ENCODE measurements at places on chromosomes 4 and X.

DNA sequence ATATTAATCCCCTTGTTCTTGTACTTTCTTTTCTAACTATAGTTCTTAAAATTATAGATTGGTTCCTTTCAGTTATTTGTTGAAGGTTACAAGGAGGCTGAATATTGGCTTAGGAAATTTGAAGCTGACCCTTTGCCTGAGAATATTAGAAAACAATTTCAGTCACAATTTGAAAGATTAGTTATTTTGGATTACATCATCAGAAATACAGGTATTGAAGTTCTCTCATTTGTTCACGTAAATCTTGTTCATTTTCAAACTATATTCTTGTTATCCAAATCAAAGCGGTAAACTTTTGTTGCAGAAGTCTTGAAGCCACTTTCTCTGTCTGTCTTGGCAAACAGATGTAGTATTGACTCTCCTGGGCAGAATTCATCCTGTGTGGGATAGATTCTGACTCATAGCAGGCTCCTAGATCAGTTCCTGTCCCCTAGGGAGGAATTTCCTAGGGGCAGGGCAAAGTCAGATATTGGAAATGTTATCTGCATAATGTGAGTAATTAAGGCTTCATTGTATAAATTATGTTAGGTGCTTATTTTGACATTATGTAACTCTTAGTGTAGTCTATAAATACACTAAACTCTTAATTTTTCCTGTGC lies 25.2 kb downstream of the PI4K2B start:
- DNase-seq: no peak

DNA sequence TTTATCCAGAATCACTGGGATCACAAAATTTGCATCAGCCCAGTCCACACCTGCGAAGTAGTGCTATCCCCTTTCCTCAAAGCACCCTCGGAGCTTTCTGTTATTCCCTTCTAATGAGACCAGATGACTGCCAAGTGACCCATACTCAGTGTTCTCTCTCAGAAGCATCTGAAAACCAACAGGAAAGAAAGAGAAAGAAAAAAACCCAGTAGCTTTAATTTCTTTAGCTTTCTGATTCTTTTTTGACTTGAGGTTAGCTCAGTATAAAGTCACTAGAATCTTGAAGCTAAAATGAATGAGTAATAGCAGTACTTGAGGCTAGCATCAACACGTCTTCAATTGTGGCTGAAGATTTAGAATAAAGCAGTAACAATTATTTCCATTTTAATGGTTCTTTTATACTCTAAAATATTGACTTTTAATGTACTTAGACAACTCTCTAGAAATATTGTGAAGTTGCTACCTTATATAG lies 124.4 kb downstream of the ANK2 start:
- no peak for DNase-seq

- DNase-seq: no peak
These were observed 1.2 kb upstream of the EFHC2 start for GRCh38 chrX:44344687-44345086.

DNA sequence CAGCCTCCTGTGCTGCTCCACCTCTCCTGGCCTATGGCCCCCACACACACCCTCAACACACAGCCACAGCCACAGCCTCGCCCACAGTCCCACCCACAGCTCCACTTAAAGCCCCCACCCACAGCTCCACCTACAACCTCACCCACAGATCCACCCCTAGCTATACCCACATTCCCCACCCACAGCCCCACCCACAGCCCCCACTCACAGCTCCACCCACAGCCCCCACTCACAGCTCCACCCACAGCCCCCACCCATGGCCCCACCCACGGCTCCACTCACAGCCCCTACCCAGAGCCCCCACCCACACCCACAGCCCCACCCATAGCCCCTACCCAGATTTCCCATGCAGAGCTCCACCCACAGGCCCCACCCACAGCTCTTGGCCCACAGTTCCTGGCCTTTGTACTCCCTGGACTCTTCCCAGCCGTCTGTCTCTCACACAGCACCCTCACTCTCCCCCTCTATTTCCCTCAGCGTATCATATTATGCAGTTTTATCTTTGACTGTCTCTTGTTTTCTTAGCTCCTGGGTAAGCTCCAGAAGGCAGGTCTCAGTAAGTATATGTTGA lies 322.5 kb downstream of the EVC2 start:
- DNase-seq: peak; percentile 21

GRCh38 chr4:53929311-53929710 lies 135.1 kb downstream of the CHIC2 start:
- no peak for DNase-seq

- no peak for DNase-seq
These were observed 206.7 kb downstream of the RASL11B start for GRCh38 chr4:53068755-53069330.

DNA sequence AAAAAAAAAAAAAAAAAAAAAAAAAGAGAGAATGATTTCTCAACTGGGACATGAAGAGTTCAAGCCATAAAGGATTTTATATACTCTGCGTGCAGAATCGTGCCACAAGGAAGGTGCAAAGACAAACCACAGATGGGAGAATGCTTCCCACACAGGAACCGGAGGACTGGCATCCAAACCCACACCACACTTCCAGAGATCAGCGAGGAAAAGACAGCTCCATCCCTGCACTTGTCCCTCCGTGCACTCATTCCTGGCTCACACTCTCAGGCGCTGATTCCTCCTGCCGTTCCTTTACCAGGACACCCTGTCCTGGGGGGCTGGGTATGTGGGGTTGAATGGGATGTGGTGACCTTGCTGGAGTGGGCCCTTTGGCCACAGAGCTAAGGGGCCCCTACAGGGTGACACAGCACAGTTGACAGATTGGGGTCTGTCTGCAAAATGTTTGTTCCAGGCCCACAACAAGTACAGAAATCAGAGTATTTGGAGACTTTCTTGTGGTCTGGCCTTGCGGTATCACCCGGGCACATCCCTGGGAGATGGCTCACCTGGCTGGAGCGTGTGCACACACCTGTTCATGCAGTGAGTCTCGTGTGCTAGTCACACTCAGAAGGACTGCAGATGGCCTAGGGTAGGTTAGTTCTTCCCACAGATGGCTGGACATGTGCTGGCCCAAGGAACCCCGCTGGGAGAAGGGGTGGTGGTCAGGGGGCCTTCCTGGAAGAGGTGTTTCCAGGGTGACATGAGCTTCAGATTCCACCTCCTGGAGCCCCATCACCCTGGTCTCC lies 55.4 kb upstream of the GPR78 start:
- no peak for DNase-seq

DNA sequence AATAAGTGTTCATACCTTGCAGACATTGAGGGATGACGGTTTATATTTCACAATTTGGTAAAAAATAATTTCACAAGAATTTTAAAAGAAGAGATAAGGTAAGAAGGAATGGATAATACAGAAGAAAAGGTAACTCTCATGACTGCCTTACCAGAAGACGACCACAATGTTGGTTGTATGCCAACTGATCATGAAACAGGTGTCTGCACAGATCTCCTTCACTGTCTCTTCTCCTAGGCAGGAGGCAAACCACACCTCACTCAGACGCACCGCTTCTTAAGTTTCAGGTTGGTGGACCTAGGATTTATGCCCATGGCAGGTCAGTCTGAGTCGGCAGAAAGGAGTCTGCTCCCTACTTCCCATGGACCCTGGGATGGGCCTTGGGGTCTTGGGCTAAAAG lies 177.2 kb downstream of the VSIG4 start:
- DNase-seq: no peak

DNA sequence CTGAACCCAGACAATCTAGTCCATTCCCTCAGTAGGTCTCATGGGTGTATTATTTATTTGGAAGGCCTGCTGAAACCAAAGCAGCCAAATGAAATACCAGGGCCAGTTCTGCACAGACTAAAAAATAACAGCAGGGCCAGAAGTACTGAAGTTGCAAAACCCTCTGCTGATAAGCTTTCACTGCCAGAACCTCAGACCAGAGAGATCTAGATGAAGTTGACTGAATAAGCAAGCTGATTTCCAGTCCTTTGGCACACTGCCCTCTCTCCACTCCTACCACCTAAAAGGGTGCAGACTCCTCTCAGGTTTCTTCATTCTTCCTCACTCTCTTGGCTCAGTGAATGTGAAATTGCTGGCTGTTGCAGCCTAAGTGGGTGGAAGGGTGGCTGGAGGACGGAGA lies 276.7 kb upstream of the KLF3 start:
- no peak for DNase-seq

GRCh38 chr4:121690001-121690400 lies 6.8 kb downstream of the ANXA5 start:
- no peak for DNase-seq

GRCh38 chr4:32002037-32002747 lies 1282.0 kb downstream of the PCDH7 start:
- DNase-seq: no peak

- DNase-seq: peak; percentile 66
These were observed 36.6 kb downstream of the ANAPC10 start for GRCh38 chr4:145061318-145061920.

DNA sequence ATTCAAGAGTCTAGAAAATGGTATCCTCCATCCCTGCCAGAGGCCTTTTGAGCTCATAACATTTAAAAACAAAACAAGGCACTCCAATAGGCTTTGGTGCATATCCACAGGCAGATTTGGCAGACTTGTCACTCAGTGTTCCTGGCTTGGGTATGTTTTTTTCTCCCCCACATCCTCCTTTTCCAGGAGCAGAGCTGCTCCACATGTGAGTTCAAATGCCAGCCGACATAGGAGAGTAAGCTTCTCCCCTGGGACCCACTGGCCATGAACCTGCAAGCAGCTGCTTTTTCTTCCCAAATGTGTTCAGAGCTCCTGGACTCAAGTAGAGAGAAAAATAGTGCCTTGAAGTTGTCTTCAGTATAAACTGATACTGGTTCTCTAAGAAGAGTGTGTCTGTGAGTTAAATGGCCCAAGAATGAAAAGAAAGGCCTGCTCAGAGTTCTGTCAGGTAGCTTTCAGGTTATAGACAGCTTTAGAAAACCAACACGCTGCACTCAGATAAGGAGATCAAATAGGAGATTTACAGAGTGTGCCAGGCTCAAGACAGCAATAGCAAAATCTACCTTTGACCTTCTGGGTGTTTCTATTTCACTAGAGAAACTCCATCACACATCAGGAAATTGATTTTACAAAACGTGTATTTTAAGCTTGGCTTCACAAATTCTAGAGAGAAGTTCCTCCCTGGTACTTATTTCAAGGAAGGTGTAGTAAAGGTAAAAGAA lies 162.5 kb upstream of the GALNT7 start:
- DNase-seq: peak; percentile 39

Data from NCI-H82 (cell line).